ENCODE measurements at places on chromosomes 1 and 21.

- peak; percentile 71 for DNase-seq
Measured at GRCh38 chr1:58929671-58930325, 146.0 kb upstream of the JUN start.

GRCh38 chr1:21198929-21199328 lies 22.2 kb upstream of the EIF4G3 start:
- no peak for DNase-seq

- DNase-seq, result no peak
Measured at GRCh38 chr21:36710729-36711048, 11.8 kb downstream of the SIM2 start.

DNA sequence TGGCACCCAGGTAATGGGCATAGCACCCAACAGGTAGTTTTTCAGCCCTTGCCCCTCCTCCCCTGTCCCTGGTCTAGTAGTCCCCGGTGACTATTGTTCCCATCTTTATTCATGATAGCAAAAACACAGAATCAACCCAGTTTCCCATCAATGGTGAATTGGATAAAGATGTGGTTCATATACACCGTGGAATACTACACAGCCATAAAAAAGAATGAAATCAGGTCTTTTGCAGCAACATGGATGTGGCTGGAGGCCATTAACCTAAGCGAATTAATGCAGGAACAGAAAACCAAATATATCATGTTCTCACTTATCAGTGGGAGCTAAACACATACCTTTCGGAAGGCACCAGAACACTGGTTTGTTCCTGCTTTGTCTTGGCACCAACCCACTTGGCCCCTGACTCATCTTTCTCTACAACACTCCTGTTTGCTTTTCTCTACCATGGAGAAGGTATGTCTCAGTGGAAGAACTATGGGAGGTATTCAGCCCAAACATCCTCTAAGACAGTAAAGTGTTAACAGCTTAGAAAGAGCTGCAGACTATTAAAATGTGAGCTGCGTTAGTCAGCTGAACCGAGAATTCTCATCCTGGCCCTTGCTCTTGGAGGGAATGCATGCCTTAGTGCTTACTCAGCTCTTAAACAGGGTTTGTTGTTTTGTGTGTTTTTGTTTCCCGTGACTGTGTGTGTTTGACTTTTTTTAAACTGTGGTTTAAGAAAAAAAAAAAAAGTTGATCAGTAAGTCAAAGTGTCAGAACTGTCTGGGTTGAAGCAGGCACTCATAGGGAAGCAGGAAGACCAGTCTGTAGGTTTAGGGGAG lies 203.0 kb downstream of the TOMM20 start:
- peak; percentile 83 for DNase-seq

DNA sequence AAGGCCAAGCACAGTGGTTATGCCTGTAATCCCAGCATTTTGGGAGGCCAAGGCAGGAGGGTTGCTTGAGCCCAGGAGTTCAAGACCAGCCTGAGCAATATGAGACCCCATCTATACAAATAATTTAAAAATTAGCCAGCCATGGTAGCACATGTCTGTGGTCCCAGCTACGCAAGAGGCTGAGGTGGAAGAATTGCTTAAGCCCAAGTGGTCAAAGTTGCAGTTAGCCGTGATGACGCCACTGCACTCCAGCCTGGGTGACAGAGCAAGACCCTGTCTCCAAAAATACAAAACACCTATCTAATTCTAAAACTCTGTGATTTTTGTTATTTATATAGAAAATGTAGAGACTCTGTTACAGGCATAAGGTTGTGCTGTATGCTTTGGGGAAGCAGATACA lies 44.2 kb upstream of the ZYG11A start:
- no peak for DNase-seq

- DNase-seq, result no peak
Measured at GRCh38 chr1:184199036-184199435, 147.5 kb downstream of the TSEN15 start.

GRCh38 chr1:177366091-177366490 lies 195.3 kb downstream of the BRINP2 start:
- DNase-seq, result no peak

DNA sequence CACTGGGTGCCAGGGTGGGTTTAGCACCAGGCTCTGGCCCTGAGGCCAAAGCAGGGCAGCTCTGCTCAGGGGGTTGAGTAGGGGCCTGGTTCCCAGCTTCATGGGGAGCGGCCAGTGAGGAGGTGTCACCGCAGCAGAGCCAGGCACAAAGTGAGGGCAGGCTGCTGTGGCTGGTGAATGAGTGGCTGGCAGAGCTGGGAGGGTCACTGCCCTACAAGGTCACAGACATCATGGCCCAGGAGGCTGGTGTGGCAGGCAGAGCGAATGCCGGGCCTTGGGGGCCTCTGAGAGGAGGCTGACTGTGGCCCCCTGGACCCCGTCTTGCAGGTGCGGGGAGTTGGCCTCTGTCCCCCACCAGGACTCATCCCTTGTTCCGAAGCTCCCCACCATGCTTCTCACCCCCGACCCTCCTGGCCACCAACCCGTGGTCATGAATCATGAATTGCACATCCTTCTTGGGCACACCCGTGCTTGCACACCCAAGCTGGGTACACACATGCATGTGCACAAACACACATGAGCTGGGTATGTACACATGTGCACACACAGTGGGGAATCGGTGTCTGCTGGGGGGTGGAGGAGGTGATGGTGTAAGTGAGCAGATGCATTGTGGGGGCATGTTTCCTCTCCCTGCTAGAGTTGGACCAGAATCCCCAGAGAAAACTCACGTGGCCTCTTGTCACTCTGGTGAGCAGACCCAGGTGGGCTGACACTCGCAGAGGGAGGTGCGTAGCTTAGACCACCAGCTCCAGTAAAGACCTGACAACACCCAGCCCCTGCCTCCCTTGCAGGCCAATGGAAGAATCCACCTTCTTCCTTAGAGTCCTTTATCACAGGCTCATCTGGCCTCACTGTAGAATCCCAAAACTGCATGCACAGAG lies 4.8 kb upstream of the GNB1 start:
- DNase-seq, result no peak

- no peak for DNase-seq
Measured at GRCh38 chr21:33655588-33656221, 13.4 kb downstream of the ITSN1 start.

GRCh38 chr1:15219280-15220023 lies 27.6 kb upstream of the FHAD1 start:
- no peak for DNase-seq

DNA sequence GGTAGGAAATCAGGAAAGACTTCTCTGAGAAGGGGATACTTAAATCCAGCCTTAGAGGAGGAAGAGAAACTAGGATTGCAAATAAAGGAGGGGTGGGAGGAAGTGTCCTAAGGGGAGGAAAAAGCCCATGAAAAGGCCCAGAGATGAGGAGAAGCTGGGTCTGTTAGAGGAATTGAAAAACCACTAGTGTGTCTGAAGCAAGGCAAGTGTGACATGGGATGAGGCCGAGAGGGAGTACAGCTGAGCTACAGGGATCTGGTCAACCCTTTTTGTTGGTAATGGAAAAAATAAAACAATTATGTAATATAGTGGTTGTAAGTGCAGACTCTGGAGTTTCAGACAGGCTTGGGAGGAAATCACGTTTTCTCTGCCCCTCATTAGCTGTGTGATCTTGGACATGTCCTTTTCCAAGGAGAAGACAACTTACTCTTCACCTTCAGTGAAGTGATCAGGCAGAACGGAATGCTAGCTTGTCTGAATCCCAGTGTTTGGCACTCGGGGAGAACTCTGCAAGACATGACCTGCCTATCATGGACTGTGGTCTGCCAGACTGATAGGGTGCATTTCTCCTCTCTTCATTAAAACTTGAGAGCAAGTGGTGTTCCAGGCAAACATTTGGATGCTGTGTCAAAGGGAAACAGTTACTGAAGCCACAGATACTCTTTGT lies 7.4 kb upstream of the S100A10 start:
- DNase-seq, result no peak

Measured in vagina (tissue), 2 donors.